Natural killer cell (primary cell): ENCODE measurements at places on chromosomes 2 and 18. TPM values are rescaled to one million over a fixed set of nuclear protein-coding genes. Genes with fewer than 3 reads are reported as not detected.
A peak's percentile ranks its signal among the peaks of the same experiment; 100 is the strongest.

The MAL gene
- 1.8 TPM for total RNA-seq

The TFPI gene
- total RNA-seq, result 1.2 TPM

The LRRC30 gene
- total RNA-seq, result not detected

The ALPI gene
- total RNA-seq, result not detected

The IL1RL2 gene
- total RNA-seq, result not detected

DNA sequence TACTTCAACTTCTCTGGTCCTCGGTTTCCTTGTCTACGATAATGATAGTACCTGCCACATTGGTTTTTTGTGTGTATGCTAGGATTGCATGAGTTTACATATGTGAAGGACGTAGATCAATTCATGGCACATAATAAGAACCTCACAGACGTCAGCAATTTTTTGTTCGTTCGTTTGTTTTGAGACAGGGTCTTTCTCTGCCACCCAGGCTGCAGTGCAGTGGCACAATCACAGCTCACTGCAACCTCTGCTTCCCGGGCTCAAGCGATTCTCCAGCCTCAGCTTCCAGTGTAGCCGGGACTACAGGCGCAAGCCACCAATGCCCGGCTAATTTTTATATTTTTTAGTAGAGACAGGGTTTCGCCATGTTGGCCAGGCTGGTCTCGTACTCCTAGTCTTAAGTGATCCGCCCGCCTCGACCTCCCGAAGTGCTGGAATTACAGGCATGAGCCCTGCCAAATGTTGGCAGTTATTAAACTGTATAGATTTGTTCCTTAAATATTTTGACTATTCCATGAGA lies 756 bp upstream of the SLC35F5 start:
- no peak for DNase-seq

DNA sequence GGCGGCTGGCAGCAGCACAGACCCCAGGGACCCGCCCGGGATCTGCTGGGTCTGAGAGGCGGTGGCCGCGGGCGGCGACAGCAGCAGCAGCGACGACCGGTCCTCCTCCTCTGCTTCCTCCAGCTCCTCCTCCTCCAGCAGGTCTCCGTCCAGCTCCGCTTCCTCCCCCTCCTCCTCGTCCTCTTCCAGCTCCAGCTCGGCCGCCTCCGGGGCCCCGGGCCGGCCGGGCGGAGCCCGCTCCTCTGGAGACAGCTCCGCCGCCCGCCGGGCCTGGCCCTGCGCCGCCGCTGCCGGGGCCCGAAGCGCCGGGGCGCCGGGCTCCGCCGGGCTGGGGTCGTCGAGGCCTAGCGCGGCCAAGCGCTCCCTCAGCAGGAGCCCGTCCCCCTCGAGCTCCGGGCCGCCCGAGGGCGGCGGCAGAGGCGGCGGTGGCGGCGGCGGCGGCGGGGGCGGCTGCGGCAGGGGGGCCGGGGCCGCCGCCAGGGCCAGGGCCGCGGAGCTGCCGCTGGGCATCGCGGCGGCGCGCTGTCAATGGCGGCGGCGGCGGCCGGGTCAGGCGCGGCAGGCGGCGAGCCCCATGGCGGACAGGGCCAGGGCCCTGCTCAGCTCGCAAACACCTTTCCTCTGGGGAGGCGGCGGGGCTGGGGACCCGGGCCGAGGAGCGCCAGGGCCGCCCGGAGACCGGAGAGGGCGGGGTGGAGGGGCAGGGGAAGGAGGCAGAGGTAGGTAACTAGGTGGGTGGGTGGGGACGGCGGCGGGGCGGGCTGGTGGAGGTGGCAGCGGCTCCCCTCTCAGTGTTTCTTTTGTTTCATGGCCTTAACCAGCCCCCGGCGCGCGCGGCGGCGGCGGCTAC lies 445 bp downstream of the MEX3C start:
- peak; percentile 49 for DNase-seq

DNA sequence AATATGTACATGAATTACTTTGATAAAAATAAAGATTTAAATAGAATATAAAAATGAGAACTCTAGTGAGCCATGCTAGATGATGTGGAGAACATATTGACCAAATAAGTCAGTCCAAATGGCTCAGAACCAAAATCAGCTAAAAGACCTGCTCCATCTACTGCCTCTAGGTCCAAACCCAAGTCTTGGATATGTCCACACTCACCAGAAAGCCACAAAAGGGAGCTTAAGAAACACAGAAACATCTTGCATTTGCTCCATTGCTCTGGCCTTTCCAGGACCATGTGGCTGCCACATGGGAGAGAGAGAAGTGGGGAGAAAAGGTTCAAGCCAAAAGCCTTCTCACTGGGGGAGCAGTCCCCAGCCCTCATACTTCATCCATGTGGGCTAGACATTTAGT lies 272.5 kb downstream of the DYSF start:
- DNase-seq, result no peak

GRCh38 chr2:112010751-112011150 lies 44.3 kb upstream of the TMEM87B start:
- no peak for DNase-seq

DNA sequence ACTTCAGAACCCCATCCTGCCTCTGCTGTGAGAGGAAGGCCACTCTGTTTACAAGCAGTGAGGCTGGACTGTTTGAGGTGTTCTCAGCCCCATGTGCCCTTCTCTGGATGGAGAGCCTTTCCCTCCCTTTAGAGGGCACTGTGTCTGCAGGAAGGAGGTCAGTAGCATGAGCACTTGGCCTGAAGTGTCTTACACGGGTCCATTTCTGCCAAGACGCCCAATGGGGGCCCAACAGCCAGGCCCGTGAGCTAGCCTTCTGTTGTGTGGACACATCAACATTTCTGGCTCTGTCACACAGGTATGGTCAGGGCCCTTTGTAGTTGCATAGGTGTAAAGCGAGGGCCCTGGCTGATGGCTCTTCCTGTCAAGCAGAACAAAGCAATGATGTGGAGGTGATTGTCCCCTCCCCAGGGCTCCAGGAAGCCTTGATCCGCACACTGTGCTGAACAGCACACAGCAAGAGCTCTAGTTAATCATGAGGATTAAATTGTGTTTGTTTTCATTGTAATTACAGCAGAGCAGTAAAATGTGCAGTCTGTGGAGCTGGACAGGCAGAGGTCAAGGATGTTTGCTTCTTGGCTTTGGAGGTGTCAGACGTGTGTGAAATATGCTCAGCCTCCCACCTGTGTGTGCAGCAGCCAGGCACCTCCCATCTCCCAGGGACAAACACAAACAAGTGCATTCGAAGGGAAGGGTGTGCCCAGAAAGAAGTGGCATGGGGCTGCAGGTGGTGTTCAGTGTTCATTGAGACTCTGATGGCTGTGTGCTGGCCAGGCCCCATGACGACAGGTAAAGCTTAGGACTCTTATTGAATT lies 132.1 kb downstream of the SH3RF3 start:
- DNase-seq, result no peak

DNA sequence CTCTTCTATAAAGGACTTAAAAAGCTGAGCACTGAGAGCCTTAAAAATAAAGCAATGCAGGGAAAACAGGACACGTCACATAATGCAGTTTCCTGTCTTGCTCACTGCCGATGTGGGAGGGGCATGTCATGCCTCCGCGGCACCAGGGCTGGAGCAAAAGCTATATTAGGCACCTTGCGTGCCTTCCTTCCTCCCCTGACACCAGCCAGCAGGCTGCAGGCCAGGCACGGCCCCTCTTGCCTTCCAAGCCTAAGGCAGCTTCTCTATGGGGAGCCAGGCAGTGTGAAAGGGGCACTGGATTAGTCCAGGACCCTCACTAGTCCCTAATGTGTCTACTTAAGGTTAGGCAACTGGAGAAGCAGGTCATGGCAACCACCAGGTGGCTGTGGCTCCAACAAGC lies 26.3 kb downstream of the MRPL35 start:
- DNase-seq, result peak; percentile 66

- no peak for DNase-seq
These were observed 544.9 kb upstream of the SETBP1 start for GRCh38 chr18:44135741-44136140.

- peak; percentile 34 for DNase-seq
These were observed 32.8 kb upstream of the ACKR3 start for GRCh38 chr2:236536727-236537398.

GRCh38 chr18:8826971-8827370 lies 121.6 kb downstream of the MTCL1 start:
- DNase-seq, result no peak

DNA sequence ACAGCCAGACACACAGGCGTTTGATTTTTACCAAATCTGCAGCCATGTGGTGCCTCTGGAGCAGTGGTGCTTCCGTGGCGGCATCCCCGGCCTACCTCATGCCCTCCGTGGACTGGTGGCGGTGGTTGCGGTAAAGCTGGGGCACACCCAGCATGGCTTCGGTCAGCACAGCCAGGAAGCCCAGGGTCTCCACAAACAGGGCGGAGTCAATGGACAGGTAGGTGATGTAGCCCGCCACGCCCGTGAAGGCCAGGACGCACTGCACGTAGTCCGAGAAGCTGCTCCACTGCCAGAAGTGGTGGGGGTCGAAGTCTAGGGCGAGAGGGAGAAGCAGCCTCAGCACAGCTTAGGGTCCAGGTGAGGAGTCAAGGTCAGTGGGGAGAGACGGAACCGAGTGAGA lies 32.4 kb downstream of the SLC66A2 start:
- no peak for DNase-seq

- peak; percentile 24 for DNase-seq
These were observed 886 bp downstream of the PRKCE start for GRCh38 chr2:45652090-45653031.

DNA sequence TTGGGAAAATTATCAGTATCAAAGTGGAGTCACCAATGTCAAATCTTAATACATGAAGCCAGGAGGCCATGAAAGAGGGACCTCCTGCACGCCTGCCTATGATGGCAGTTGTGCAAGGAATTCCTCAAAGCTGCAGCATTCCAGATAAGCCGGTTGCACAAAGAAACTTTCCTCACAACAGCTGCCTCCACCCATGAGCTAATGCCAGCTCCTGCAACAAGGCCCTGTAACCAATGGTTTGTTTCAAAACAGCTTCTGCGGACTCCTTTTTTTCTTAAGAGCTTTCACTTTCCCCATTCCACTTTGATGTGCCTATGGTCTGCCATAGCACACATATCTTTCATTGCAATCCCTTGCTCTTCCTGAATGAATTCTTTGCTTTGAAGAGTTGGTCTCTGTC lies 22.4 kb downstream of the TMEM200C start:
- DNase-seq, result no peak

GRCh38 chr2:28970464-28971160 lies 10.5 kb upstream of the TOGARAM2 start:
- no peak for DNase-seq

DNA sequence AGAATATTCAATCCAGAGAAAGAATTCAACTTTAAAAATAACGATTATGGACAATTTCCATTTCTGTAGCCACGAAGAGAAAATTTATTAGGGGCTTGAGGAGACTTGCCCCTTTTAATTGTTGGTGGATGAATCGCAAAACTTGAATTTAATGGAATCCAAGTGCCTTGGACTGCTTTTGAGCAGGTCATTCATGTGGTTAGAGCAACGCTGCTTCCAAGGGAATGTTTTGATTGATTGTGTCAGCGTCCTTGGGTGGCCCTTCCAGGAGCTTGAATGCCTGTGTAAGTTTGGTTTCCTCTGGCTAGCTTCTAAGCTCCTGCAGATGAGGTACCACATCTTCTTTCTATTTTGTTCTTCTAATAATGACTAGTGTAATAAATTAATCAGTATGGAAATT lies 213.4 kb downstream of the LTBP1 start:
- no peak for DNase-seq

DNA sequence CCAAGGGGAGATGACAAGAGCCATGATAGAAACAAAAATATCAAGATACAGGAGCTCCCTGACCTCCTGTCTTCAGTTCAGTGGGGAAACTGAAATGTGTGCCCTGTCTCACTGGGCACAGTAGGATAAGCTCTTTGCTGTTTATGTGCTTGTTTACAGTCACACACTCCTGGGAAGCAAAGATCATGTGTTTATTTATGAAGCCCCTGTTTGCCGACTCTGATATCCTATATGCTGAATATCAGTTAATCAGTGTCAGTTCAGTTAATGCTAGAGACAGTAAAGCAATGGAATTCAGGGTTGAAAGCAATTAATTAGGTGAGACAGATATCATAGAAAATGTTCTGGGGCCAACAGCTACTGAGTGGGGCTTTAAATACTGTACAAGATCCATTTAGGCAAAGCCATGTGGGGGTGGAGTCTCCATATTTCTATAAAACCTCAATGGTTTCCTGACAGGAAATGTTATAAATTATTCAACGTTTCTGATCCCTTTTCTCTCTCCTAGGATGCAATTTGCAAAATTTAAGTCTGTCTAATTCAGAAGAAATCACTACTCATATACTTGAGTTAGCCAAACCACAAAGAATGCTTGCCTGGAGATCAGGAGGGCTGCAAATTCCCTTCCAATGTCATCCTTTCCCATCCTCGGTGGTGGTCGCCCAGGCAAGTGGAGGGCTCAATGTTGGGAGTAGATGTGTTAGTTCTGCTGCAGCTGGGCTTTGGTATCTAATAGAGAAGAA lies 551.3 kb downstream of the CMPK2 start:
- DNase-seq, result no peak

GRCh38 chr2:126275098-126275497 lies 380.9 kb upstream of the GYPC start:
- no peak for DNase-seq

- no peak for DNase-seq
These were observed 30.9 kb downstream of the STK39 start for GRCh38 chr2:168216351-168217005.

DNA sequence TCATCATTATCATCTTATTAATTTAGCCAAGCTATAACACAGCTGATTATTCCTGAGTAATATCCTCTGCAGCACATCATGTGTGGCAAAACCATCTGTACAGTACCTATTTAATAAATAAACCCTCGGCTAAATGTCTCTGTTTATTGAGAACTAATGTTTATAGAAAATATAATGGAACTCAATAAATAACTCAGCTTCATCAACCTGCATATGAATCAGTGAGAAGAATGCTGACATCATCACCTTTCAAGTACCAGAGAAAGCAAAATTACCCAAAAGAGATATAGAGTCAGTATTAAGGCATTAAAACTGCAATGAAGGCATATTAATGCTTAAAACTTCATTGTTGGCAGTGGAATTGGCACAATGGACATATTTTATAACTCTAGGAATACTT lies 558.3 kb downstream of the PLCL1 start:
- DNase-seq, result no peak

DNA sequence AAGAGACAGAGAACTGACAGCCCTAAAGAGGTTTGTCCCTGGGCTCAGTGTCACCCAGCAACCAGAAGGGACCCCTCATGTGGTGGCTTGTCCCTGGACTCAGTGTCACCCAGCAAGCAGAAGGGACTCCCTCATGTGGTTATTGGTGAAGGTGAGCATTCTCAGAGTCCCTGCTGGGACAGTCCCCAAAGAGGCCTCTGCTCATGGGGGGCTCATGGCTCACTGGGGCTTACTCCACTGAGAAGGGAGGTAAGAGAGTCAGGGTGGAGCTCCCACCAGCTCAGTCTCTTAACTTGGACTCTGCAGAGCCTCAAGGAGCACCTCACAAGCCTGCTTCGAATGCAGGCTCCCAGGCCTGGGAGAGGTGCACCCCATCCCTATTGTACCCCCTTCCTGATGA lies 145.2 kb upstream of the COPS8 start:
- DNase-seq, result no peak

- DNase-seq, result peak; percentile 16
These were observed 185.1 kb downstream of the MYO5B start for GRCh38 chr18:50009773-50010335.

GRCh38 chr2:24385366-24385765 lies 25.0 kb upstream of the ITSN2 start:
- no peak for DNase-seq
